ENCODE measurements at places on chromosomes 11 and 22.

DNA sequence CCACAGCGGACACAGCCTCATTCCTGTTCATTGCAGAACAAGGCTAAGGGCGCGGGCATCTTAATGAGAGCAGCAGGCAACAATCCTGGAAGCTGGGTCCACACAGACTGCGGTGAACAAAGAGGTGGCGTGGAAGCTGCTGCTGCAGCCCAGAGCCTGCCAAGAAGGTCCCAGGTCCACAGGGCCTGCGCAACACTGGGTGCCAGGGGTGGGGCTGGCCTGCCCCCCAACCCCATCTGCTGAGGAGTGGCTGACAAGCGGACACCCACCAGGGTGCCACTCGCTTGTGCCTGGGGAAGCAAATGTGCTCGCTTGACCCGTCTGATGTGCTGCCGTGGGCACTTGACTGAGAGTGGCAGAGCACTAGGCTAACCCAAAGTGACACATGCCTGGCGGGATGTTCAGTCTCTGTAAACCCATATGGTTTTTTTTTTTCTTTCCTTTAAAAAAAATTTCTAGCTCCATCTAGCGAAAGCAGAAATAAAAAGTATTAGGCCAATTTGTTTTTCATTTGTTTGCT is 83.2 kb upstream of the PITPNB start:
- DNase-seq = peak; percentile 10

GRCh38 chr11:77082838-77083565 is 16.2 kb downstream of the CAPN5 start:
- no peak for DNase-seq

GRCh38 chr22:40651057-40651456 is 14.5 kb upstream of the MRTFA start:
- no peak for DNase-seq

- DNase-seq = no peak
Observed at GRCh38 chr11:68682531-68682961, 1.8 kb upstream of the GAL start.

DNA sequence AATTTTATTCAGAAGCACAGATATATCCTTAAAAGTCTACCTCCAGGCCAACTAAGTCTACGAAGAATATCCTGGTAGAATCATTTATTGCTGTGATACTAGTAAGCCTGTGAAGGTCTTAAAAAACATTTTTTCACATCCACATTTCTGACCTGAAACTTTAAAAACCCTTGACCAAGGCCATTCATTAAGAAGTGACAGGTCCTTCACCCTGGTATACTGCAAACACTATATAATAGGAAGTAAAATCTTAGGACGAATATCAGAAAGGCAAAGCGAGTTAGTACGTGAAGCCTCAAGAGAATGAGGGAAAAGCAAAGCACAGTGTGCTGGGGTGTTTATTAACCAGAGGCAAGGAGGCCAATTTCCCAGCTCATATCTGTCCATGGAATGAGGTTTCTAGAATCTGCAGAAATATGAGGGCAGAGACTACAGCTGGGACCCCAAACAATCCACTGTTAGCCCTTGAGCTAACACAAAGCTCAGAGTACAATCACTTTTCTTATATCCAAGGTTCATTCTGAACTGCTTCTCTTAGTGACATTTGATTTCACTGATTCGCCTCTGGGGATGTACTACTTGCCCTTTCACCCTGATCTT is 71.0 kb downstream of the AMBRA1 start:
- no peak for DNase-seq

GRCh38 chr22:37409459-37410050 is 17.7 kb downstream of the ELFN2 start:
- DNase-seq = peak; percentile 81

DNA sequence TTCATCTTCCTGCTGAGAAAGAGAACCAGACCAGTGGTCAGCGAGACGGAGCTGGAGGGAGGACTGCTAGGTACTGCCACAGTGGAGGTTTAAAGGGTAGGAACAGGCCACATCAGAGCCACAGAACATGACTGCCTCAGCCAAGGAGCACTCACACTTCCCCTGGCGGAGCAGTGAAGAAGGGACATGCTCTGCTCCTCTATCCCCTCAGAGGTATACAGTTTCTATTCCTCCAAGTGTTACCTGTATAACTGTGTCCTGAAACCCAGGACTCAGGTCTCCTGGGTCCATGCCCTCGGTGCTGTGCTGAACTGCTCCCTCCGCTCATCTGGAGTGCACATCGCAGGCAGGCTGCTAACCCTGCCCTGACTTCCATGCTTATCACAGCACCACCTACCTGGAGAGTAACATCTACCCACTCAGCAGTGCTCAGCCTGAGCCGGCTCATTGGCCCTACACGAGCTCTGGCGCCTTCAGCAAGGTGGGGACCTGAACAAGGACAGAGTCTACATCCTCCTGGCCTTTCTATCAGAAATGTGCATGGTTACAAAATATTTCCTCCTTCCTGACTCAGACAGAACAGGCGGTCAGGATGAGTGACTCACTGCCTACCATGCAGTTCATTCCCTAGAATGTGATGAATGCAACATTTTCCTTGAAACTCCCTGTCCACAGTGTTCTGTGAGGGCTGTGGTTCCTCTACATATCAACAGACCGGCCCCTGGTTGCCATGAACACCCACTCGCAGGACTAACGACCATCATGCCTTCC is 52.9 kb downstream of the C11orf58 start:
- DNase-seq = no peak

DNA sequence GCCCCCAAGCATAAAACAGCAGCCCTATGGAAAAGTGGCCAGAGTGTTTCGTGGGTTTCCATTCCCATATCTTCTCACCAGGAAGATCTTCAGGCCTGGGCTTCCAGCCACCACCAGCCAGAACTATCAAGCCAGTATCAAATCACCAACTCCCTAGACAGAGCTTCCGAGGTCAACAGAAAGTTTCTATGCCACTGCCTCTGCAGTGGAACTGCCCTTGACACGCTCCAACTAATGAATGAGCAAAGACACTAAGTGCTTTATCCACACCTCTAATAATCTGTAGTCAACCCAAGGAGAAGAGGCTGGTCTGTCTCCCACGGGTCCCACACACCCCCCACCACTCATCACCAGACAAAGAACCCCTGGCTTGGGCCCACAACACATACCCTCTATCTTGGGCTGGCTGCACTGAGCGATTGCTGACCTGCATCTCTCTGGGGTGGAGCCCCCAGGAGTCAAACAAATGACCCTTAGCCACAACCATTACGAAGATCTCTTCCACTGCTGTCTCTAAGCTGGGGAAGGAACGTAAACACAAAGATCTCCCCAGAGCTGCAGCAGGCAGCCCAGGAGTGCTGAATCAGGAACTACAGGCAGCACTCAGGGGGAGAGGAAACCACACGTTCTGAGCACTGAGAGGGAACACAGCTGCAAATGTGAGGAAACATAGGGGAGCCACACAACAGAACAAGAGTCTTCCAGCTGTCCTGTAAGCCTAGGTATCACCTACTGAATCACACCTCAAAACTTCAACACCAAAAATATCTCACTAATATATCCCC is 9.7 kb downstream of the OR5AN1 start:
- DNase-seq = no peak

Measured in NCI-H2171 treated with DMSO at 0.1 percent for 48 hours (cell line).